Cardiac muscle cell (in vitro differentiated cells and primary cell): ENCODE measurements at places on chromosomes 7 and 10. TPM values are rescaled to one million over a fixed set of nuclear protein-coding genes. Genes with fewer than 3 reads are reported as not detected.

Gene MRLN
- not detected in 2 replicates for polyA plus RNA-seq

Gene PPP1R17
- polyA plus RNA-seq = 1.7 TPM in 1 of 2 replicates, not detected in the other

Gene GSTO2
- polyA plus RNA-seq = 3.0 and 5.1 TPM in 2 replicates

Gene PLXDC2
- polyA plus RNA-seq = 10.3 and 13.1 TPM in 2 replicates

Gene LRRD1
- 0.20 TPM in 1 of 2 replicates, not detected in the other for polyA plus RNA-seq

Gene NRG3
- 0.55 and 0.85 TPM in 2 replicates for polyA plus RNA-seq
